ENCODE measurements at places on chromosomes 1 and 21.
A peak's percentile ranks its signal among the peaks of the same experiment; 100 is the strongest.

- no peak for DNase-seq
Observed at GRCh38 chr21:40902299-40902698, 55.3 kb upstream of the DSCAM start.

GRCh38 chr1:55329091-55329490, 113.9 kb upstream of the USP24 start:
- no peak for DNase-seq

DNA sequence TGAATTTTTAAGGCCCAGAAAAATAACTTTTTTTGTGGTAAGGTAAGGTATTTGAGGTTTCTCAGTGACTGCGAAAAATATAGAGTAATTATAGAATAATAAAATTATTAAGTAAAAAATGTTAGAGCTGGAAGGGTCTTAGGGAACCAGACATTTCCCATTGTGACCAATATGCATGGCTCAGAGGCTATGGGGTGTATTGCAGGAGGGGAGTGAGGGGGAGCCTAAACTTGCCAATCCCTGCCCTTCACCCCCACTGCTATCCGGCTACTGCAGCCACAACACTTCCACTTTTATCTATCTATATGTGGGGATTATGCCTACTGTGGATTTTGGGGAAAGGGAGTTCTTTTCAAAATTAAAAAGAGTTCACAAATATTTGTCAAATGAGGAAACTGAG, 7.6 kb upstream of the GADD45A start:
- DNase-seq = no peak

- DNase-seq = no peak
Observed at GRCh38 chr1:10195570-10195969, 14.8 kb upstream of the KIF1B start.

GRCh38 chr21:44615911-44616590, 4.2 kb downstream of the KRTAP10-8 start:
- DNase-seq = no peak

DNA sequence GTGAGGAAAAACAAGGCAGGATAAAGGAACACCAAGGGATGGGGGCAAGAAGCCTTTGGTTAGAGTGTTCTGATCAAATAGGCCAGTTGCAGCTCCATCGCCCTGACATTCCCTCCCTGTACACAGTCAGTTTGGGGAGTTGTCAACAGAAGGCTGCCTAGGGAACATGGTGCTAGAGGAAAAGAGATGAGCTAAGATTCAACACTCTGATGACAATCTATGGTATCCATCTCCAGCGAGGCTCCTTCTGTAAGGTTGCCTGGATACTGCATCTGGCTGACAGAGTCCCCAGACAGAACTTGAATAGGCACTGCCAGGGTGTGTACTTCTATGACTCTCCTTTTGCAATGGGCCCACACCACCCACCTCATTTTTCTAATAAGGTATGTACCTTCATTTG, 11.2 kb upstream of the SLAMF9 start:
- DNase-seq = no peak

DNA sequence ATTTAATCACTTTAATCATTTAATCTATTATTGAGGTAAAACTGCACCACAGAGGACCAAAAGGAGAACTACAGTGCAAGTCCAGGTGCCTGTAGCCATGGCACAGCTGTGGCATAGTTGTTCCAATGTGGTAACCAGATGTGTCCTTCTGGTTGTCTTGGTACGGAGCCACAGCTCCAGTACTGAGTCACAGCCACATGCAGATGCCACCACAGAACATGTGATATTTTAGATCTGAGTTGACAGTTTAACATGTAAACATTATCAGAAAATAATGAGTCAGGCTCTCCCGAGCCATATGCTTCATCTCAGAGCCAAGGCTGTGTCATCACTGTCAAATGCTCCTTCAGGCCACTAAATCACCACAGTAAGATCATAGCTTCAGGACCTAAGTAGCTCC, 56.4 kb upstream of the RGS7 start:
- DNase-seq = no peak

DNA sequence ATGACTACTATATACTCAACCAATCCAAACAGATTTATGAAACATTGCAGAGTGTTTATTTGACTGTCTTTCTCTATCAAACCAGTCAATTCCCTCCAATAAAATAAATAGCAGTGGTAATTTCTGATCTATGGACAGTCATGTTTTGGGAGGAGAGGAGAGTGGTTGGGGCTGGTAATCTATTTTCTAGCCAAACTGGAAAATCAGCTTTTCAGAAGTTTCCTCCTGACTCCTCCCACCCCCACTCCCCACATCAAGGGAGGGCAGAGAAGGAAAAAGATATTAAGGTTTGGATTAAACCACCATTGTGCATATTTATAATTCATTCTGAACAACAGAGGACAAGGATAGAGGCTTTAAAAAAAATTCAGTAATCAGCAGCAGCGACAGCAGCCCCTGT, 69.4 kb upstream of the SOX13 start:
- DNase-seq = no peak

- no peak for DNase-seq
Observed at GRCh38 chr1:47792779-47793178, 204.4 kb downstream of the TRABD2B start.

GRCh38 chr1:178273707-178274410, 180.0 kb downstream of the RASAL2 start:
- no peak for DNase-seq

- no peak for DNase-seq
Observed at GRCh38 chr21:42581993-42582786, 68.5 kb downstream of the SLC37A1 start.

DNA sequence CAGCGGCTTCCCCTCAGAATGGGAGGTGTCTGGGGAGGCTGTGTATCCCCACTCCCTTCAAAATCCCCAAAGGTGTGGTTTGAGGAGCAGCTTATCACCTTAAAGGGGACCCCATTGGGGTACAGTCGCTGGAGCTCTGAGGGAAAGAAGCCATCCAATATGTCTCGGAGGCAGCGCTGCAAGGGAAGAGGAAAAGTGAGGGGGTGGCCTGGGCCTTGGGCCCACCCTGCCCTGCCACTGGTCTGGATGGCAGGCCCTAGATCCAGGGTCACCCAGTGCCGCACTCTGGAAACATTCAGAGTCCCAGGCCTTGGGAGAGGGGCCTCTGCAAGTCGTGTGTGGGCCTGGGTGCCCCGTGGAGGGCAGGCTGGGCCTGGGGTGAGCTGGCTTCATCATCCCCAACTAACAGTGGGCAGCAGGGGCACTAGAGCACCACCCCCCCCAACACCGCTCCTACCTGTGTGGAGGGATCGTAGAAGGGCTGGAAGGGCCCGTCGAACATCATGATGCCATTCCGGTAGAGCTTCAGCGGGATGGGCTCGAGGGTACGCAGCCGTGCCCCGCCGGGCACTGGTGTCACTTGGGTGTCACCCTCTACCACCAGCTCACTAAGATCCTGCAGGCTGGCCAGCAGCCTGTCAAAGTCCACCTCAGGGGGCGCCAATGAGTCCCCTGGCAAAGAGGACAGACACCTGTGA, 5.6 kb downstream of the SH3BGRL3 start:
- DNase-seq = no peak

DNA sequence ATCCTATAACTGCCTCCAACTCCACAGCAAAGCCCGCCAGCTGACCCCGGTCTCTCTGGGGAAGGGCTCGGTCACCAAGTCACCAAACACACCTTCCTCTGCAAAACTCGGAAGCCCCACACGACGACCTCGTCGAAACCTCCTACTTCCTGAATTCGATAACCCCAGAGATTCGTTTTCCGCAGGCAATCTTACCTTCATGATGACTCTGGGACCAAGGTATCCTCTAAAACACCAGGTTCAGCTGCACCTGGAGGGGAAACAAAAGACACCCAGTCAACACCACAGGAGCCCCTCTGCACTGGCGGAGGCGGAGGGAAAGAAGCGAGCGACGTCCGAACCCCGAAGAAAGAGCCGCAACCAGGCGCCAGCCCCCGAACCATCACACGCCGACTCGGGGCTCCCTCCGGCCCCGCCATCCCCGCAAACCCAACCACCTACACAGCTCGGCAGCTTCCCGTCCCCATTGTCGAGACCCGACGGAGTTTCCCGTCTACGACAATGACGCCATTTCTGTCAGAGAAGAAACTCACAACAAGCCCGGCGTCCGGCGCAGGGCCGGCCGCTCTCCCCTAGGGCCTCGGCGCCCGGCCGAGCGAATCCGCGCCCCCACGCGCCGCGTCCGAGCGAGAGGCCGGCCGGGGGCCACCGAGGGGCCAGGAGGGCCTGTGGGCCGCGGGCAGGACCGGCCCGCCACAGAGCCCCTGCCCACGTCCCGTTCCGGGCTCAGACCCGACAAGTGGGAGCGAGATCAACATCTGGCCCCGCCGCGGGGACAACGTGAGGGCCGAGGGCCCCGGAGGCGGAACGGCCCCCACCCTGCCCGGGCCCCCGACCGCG, 1.0 kb downstream of the ARID4B start:
- peak; percentile 75 for DNase-seq

- DNase-seq = no peak
Observed at GRCh38 chr1:31801458-31801857, 14.4 kb downstream of the SPOCD1 start.

- no peak for DNase-seq
Observed at GRCh38 chr1:226533220-226533619, 15.3 kb upstream of the STUM start.
